Right forelimb (tissue), 1 donor: ENCODE measurements at places on chromosomes 6 and 20.

DNA sequence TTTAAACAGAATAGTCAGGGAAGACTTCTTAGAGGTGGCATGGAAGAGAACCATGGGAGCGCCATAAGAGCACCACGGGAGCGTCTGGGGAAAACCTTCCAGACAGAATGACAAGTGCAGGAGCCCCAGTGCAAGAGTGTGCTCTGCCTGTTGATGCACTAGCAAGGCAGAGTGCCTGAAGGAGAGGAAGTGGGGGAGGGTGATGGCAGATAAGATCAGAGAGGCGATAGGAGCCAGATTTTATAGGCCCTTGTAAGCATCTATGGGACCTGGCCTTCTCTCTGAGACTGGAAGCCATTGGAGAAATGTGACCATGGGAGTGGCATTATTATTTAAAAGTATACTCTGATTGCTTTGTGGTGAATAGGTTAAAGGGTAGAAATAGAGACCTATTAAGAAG lies 13.1 kb downstream of the FUCA2 start:
- no peak for DNase-seq

DNA sequence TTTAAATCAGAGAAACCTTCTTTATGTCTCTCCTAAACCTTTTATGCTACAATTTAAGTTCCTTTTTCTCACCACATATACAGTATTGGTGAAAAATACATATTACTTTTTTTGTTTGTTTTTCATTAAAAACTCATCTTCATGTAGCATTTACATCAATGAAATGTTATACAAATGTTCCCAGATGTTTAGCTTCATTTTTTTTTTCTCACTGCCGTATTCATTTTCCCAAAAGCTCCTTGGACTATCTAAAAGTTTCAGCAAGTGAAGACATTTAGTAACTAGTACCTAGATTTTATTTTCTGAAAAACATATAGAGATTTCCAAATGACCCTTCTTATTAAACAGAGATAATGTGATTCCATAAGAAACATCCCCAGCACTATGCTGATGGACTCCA lies 128.9 kb downstream of the BMP5 start:
- DNase-seq = no peak

- DNase-seq = no peak
These were observed 209.0 kb downstream of the TFAP2A start for GRCh38 chr6:10205892-10206291.

- no peak for DNase-seq
These were observed 1.3 kb downstream of the RNF146 start for GRCh38 chr6:127267646-127268625.

DNA sequence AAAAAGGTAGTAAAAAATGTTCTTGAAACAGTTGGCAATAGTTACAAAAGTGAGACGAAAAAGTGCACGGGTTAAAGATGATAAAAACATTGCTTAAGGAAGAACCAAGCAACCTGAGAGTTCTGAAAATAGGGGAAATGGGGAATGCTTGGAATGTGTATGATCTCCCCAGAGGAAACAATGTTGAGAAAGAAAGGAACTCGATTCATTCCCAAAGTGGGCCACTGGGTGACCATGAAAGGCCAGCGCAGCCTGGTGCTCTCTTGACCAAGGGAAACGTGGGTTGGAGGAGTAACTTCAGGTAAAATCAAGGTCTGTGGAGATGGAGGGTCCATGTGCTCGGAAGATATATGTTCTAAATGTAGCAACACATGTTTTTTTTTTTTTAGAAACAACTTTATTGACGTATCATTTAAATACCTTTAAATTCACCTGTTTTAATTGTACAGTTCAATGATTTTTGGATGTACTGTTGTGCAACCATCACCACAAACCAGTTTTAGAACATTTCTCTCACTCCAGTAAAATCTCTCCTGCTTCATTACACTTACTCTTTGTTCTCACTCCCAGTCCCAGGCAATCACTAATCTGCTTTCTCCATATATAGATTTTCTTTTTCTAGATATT lies 34.5 kb upstream of the CEP85L start:
- DNase-seq = no peak

GRCh38 chr6:142207265-142207877 lies 60.3 kb downstream of the VTA1 start:
- DNase-seq = no peak

DNA sequence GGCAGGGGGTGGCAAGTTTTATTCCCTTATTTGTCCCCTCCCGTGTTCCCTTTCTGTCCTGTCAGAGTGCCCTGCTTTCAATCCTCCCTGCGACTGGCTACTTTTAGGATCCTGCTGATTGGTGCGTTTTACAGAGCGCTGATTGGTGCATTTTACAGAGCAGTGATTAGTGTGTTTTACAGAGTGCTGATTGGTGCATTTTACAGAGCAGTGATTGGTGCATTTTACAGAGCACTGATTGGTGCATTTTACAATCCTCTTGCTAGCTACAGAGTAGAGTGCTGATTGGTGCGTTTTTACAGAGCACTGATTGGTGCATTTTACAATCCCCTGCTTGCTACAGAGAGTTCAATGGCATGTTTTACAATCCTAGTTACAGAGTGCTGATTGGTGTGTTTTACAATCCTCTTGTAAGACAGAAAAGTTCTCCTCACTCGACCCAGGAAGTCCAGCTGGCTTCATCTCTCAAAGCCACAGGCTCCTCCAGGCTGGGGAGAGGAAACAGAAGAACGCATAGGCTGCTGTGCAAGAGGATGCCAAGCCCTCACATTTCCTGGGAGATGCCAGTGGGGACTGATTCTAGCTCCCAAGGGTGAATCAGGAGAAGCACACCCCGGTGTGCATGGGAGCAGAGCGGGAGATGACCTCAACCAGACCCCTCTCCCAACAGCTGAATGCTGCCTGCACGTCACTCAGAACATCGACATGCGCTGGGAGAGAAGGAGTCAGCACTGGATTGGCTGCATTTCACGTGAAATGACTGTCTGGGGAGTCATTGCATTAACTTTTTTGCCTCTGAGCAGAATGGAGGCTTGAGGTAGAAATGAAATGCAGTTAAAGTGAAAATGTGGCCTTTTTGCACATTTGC lies 48.3 kb upstream of the SLC22A23 start:
- no peak for DNase-seq
